ENCODE measurements at places on chromosomes 13 and 19. TPM values are rescaled to one million over a fixed set of nuclear protein-coding genes. Genes with fewer than 3 reads are reported as not detected.

DNA sequence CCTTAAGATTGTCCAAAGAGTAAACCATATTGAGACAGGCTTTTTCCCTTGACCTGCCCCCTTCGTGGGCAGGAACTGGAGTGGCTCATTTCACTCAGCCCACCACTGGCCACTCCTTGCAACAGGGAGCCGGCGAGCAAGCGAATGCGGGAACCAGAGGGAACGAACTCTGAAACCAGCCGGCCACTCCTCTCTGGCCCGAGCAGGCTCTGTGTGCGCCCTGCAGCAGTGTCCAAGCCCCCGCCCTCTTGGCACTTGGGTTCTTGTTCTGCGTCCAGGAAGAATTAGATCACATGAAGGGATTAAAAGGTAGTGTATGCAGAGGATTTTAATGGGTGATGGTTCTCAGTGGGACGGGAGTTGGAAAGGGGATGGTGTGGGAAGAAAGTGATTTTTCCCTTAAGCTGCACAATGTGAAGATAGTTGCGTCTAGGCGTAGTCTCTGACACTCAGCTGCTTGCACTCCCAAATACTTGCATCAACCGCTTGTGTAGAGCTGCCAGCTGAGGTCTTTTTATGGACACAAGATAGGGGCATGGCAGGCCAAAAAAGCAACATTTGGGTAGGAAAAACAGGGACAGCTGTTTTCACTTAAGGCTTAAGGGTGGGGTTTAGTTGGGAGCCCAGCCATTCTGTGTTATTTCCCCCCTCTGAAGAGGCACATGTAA lies 1209.7 kb upstream of the PCDH20 start:
- H3K4me3 ChIP-seq: no peak overlapping the region
- no peaks in the 10 kb centered on the region for H3K27me3 ChIP-seq
- H3K4me1 ChIP-seq: no peaks in the 10 kb centered on the region

DNA sequence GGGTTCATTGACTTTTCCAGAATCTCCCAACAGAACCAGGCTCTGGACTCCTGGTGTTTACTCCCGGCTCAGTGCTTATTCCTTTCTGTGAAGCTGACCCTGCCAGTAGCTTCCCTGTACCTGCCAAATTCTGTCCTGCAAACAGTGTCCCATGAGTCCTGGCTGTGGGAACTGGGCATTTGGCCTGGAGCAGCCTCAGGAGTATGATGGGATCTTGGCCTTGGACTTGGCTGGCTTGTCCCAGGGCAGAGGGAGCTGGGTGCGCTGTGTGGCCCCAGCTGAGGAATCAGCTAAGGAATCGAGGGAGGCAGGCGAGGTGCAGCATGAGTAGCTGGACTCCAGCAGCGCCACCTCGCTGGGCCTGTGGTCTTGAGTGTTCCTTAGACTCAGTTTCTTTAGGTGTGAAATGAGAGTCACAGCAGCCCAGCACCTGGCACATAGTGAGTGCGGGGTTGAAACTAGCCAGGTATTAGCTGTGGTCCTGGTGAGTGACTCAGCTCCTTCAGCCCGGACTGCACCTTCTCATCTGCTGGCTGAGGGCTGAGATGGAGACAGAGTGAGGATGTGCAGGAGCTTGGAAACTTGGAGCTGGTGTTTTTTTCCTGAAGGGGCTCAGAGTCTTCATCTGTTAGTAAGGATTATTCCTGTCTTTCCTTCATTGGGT lies 10.4 kb downstream of the CLASRP start:
- no peak for DNase-seq
- H3K4me3 ChIP-seq: no peak overlapping the region
- H3K36me3 ChIP-seq: peaks cover 39% of the 10 kb centered on the region
- peak overlapping the region; percentile 57 for H3K27ac ChIP-seq

DNA sequence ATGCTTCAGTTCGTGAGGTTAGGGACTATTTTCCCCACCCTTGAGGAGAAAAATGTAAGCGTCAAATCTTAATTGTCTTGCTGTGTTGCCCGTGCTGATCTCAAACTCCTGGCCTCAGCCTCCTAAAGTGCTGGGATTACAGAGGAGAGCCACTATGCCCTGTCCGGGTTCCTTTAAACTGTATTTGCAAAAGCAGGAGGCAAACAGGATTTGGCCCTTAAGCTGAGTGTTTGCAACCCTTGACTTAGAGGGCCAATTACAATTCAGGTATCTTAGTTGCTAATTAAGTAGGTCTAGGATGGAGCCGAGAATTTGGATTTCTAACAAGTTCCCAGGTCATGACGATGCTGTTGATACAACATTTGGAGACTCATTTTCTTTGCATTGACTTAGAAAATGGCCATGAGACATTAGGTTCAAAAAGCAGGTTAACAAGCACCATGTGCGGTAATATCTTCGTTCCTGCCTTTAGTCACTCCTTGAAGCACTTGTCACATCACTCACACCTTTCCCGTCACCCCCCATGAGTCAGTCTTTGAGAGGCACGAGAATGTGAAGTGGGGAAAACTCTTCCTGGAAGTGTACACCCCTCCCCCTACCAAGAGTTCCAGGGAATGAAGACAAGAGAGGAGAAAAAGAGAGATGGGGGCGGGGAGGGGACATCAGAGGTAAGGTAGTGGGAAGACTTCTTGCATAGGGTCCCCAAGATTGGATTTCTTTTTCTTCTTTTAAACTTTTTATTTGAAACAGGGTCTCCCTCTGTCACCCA lies 2.6 kb downstream of the NAPSA start:
- no peak overlapping the region for H3K27ac ChIP-seq
- no peaks in the 10 kb centered on the region for H3K36me3 ChIP-seq
- no peak for DNase-seq
- no peaks in the 10 kb centered on the region for H3K4me1 ChIP-seq
- H3K27me3 ChIP-seq: no peaks in the 10 kb centered on the region

GRCh38 chr13:37488726-37489125 lies 109.8 kb downstream of the POSTN start:
- no peaks in the 10 kb centered on the region for H3K27me3 ChIP-seq
- no peak overlapping the region for H3K27ac ChIP-seq
- no peak overlapping the region for H3K4me3 ChIP-seq
- no peaks in the 10 kb centered on the region for H3K36me3 ChIP-seq

GRCh38 chr19:1851654-1852580 lies 3.6 kb upstream of the REXO1 start:
- H3K4me1 ChIP-seq: peaks cover 58% of the 10 kb centered on the region
- H3K27ac ChIP-seq: peak overlapping the region; percentile 76

- no peaks in the 10 kb centered on the region for H3K36me3 ChIP-seq
- DNase-seq: no peak
- H3K27me3 ChIP-seq: no peaks in the 10 kb centered on the region
- no peak overlapping the region for H3K27ac ChIP-seq
- no peak overlapping the region for H3K4me3 ChIP-seq
Observed at GRCh38 chr13:67281466-67281865, 51.3 kb upstream of the PCDH9 start.

DNA sequence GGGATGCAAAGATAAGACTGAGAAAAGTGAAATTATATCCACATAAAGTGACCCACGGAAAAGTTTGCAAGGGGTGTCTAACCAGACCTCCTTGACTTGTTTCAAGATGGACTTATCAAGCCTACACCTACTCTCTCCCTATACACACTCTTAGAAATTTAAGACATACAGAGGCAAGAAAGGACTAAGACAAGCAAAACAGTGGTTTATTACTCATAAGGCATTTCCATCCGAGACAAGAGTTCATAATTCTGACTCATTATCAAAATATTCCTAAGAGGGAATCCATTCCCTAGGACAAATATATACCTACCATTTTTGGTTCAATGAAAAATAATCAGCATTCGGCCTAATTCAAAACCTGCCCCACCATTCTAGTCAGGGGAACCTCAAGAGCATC lies 232.6 kb upstream of the GPC6 start:
- no peak for DNase-seq
- H3K27ac ChIP-seq: no peak overlapping the region
- H3K27me3 ChIP-seq: no peaks in the 10 kb centered on the region
- H3K36me3 ChIP-seq: no peaks in the 10 kb centered on the region
- H3K4me3 ChIP-seq: no peak overlapping the region
- H3K4me1 ChIP-seq: no peaks in the 10 kb centered on the region

DNA sequence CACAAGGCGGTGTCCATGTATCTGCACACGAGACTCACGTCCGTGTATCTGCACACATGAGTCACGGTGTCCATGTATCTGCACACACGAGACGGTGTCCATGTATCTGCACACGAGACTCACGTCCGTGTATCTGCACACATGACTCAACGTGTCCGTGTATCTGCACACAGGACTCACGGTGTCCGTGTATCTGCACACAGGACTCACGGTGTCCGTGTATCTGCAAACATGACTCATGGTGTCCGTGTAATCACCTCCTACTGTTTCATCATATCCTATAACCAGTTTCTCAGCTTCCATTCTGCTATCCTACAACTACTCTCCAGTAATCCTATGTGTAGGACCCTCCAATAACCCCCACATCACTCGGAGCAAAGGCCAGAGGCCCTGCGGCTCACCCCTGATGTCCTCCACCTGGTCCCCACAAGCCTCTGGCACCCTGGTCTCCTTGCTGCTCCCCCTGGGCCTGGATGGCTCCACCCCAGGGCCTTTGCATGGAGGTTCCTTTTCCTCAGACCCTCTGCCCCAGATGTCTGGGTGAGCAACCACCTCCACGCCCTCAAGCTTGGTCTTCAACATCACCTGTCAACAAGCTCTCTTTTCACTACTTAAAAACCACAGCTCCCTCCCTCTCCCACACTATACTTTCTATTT lies 2.5 kb upstream of the TMEM255B start:
- H3K36me3 ChIP-seq: no peaks in the 10 kb centered on the region
- H3K27me3 ChIP-seq: peaks cover 24% of the 10 kb centered on the region
- no peak overlapping the region for H3K27ac ChIP-seq
- H3K4me1 ChIP-seq: no peaks in the 10 kb centered on the region

DNA sequence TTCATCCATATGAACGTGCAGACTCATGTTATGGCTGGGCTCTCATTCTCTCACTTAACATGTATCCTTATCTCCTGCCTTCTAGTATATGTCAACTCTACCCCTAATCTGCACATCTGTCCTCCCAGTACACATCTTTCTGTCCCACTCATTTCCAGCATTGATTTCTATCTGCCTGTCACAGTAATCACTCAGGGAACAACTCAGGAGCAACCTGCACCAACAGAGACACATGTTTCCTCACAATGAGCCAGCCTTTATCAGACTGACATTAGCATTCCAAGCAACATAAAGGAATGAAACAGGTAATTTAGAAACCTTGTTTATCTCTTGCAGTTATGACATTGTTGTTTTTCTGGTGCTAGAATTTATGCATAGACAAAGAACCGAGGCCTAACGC lies 17.6 kb upstream of the SLC7A1 start:
- no peaks in the 10 kb centered on the region for H3K4me1 ChIP-seq
- no peaks in the 10 kb centered on the region for H3K36me3 ChIP-seq
- no peak overlapping the region for H3K27ac ChIP-seq
- DNase-seq: no peak
- no peak overlapping the region for H3K4me3 ChIP-seq
- peaks cover 48% of the 10 kb centered on the region for H3K27me3 ChIP-seq

GRCh38 chr19:51473009-51473707 lies 5.2 kb upstream of the CEACAM18 start:
- H3K4me1 ChIP-seq: no peaks in the 10 kb centered on the region
- peaks cover 59% of the 10 kb centered on the region for H3K27me3 ChIP-seq
- H3K27ac ChIP-seq: no peak overlapping the region
- peak; percentile 81 for DNase-seq

GRCh38 chr19:18319591-18320135 lies 3.2 kb downstream of the LSM4 start:
- H3K36me3 ChIP-seq: peaks cover 6% of the 10 kb centered on the region
- H3K27ac ChIP-seq: no peak overlapping the region
- DNase-seq: no peak
- H3K4me3 ChIP-seq: no peak overlapping the region
- H3K27me3 ChIP-seq: no peaks in the 10 kb centered on the region

- H3K36me3 ChIP-seq: no peaks in the 10 kb centered on the region
- H3K27ac ChIP-seq: no peak overlapping the region
- H3K4me3 ChIP-seq: no peak overlapping the region
- no peaks in the 10 kb centered on the region for H3K4me1 ChIP-seq
- DNase-seq: no peak
Observed at GRCh38 chr13:54078271-54078870, 1049.8 kb downstream of the OLFM4 start.

DNA sequence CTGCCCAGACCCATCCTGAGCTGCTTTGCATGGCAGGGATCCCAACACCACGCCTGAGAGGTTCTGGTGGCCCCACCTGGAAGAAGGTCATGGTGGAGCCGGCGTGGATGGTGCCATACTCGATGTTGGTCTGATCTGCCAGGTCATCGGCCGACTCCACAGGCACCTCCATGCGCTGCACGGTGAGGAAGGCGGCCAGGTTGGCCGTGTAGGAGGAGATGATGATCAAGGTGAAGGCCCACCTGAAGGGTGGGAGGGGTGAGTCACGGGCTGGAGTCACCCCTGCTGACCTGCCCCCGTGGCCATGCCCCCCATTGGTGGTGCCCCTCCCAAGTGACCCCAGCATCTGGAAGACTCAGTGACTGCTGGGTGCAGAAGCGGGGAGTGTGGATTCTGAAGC lies 12.5 kb upstream of the ATP1A3 start:
- H3K4me1 ChIP-seq: peaks cover 14% of the 10 kb centered on the region
- no peak for DNase-seq
- H3K4me3 ChIP-seq: no peak overlapping the region

DNA sequence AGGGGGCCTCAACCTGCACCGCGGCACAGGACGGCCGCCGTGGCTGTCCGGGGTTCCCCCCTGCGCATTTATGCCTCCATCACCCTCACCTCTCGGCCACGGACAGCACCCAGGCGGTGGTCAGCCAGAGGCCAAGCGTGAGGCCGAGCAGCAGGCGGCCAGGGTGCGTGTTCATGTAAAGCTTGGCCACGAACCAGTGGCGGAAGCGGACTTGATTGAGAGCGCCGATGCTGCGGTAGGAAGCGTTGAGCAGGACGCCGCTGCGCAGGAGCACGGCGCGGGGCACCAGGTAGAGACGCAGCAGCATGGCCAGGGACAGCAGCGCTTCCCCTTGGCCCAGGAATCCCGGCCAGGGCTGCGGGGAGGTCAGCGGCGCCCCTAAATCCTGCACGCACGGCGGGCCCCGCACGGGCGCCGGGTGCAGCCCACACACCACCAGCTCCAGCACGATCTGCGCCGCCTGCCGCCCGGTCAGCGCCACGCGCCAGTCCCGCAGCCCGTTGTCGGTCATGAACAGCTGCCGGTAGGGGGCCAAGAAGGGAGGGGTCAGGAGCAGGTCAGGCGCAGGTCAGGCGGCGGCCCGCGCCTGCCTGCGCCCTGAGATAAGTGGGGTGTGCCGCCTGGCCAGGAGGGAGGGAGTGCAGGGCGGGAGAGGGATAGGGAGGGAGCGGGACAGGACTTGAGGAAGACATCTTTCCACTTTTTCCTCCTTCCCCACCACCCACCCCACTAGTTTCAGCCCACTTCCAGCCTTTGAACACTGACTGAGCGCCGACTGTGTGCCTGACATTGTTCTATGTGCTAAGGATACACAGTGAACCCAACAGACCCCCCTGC lies 6.5 kb downstream of the KCNN4 start:
- peak overlapping the region; percentile 19 for H3K4me3 ChIP-seq
- no peak overlapping the region for H3K27ac ChIP-seq
- H3K27me3 ChIP-seq: peaks cover 24% of the 10 kb centered on the region
- no peak for DNase-seq
- peaks cover 9% of the 10 kb centered on the region for H3K4me1 ChIP-seq

- no peak overlapping the region for H3K27ac ChIP-seq
- no peaks in the 10 kb centered on the region for H3K4me1 ChIP-seq
- H3K4me3 ChIP-seq: no peak overlapping the region
- peak; percentile 39 for DNase-seq
Observed at GRCh38 chr13:73657821-73658540, 476.2 kb downstream of the KLF12 start.

The ZNF497 gene
- 3.4 TPM for total RNA-seq

All from A673 (cell line).